Activated naive CD4-positive, alpha-beta T cell (primary cell): ENCODE measurements at places on chromosomes 11 and 22.
A peak's percentile ranks its signal among the peaks of the same experiment; 100 is the strongest.

DNA sequence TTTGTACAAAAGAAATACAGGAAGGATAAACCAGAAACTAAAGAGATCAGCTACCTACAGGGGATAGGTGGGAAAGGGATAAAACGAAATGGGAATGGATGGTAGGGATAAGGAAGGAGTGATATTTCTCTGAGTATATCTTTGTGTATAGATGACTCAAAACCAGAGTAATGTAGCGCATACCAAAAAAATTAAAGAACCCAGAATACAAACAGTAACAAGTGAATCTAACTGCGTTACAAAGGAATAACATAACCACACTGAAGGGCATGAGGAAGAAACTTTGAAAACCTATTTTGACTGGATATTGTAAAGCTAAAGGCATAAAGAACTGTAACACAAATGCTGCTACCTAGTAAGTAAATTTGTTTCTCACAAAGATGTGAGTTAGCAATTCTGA, 37.9 kb downstream of the MAPK1 start:
- no peak for DNase-seq

DNA sequence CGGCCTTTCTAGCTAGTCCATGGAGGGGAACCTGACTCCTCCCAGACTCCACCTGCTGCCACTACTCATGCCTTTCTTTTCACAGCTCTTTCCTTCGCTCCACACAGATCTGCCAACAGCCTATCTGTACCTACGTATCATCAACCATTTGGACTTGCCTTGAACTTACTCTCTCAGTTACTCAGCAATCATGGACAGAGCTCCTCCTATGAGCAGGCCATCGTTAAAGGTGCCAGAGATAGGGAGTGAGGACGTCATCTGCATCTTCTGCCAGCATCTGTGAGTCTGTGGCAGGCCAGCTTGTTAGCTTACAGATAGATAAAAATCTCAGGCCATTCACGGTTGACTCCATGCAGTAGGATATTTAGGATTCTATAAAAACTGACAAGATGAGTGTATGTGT, 162.9 kb upstream of the ZBED5 start:
- no peak for DNase-seq

DNA sequence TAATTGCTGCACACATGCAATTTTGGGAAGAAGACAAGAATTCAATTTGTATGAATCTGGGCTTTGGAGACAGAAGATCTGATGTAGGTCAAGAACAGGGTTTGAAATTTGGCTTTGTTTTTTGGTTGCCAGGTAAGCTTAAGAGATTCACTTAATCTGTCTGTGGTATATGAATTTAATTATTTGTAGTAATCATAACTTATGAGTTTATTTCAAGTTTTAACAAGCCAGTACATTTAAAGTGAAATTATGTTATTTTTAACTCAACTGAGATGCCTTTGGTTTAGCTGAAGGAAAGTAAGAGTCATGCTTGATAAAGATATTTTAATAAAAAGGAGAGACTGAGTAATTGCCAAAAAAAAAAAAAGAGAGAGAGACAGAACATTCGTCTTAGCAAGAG, 384.1 kb downstream of the LUZP2 start:
- no peak for DNase-seq

GRCh38 chr11:62725646-62726045, 1.6 kb downstream of the HNRNPUL2 start:
- DNase-seq, result no peak

GRCh38 chr11:119315131-119316015, 1.6 kb downstream of the MCAM start:
- DNase-seq, result peak; percentile 21

DNA sequence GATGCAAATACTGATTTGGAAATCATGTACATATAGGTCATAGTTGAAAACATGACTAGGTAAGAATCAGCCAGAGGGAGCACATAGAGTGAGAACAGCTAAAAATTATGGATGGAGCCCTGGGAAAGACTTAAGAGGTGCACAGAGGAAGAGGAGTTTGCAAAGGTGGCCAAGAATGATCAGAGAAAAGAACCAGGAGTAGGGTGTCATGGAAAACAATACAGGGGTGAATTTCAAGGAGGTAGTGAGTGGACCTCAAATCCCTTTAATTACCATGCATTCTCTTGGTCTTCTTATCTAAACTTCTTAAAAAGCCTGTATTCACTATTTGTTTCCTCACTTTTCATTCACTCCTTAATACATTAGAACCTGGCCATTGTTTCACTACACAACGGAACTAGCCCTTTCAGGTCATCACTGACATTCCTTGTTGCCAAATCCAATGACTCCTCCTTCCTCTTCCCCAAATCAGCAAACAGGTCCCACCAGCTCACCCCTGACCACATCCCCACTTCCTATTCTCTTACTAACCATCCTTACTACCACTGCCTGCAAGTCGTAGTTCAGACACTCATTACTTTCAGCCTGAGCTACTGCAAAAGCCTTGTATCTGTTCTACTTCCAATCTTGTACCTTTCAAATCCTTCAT, 22.6 kb downstream of the BUD13 start:
- no peak for DNase-seq

- DNase-seq, result no peak
These were observed 11.9 kb downstream of the CRTAM start for GRCh38 chr11:122850076-122850631.

DNA sequence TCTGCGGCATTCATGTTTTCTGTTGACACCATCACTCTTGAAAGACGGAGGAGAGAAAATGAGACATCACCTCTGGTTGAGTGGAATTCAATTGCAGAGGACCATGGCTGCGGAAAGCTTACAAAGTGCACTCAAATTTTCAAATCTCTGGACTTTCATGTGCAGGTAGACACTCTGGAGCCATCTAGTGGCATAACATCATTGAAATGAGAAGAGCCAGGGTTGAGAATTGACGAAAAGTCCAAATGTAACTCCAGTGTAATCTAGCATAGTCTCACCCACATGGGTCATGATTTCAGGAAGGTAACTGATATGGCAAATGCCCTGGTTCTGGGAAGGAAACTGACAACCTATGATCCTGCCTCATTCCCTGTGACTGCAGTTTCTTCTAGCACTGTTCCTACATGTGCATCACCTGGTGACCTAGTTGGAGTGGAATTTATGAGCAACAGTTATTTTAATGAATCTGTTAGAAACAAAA, 687.8 kb downstream of the KCNA4 start:
- no peak for DNase-seq
